ENCODE measurements at places on chromosomes 1 and 21.
A peak's percentile ranks its signal among the peaks of the same experiment; 100 is the strongest.

GRCh38 chr1:31135973-31136600 is 70.6 kb upstream of the PUM1 start:
- DNase-seq: no peak

- DNase-seq: no peak
Observed at GRCh38 chr21:23016617-23017016, 2018.4 kb downstream of the NCAM2 start.

GRCh38 chr1:200625381-200625824 is 4.9 kb upstream of the KIF14 start:
- no peak for DNase-seq

DNA sequence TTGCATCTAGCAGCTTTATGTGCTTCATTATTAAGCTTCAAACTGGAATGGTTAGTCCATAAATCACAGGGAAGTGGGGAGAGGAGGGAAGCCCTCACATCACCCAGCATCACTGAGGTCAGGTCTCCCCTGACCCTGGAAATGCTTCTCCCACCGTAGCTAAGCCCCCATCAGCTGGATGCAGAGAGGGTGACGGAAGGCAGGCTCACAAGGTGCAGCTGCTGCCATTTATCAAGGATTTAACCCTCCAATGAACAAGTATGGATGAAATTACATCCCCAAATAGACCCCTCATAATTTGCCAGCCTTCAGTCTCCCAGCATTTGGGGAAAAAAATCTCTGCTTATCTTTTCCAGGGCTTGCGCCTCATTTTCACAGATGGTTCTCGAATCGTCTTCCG is 60.8 kb downstream of the PGM1 start:
- DNase-seq: no peak

GRCh38 chr21:26790296-26790695 is 54.9 kb downstream of the ADAMTS1 start:
- no peak for DNase-seq

- DNase-seq: peak; percentile 34
Observed at GRCh38 chr1:199243423-199244061, 604.7 kb downstream of the PTPRC start.

DNA sequence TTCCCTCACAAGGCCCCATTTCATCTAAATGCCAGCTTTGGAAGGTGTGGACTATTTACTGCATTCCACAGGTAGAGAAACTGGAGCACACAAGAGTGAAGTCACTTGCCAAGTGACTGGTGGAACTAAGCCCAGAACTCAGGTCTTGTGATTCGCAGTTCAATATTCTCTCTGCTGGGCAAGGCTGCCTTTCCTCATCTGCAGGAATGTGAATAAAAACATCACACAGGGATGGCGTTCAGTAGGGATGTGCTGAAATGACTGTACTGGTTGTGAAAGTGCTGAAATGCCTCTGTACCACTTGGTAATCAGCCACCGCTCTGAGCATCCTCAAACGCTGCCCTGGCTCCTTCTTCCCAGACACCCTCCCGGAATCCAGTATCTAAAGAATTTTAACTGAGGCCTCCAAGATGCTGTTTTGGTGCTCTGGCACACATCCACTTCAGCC is 145.6 kb downstream of the HIVEP3 start:
- DNase-seq: no peak
